GM12878 (cell line): ENCODE measurements at places on chromosomes 12 and 14. TPM values are rescaled to one million over a fixed set of nuclear protein-coding genes. Genes with fewer than 3 reads are reported as not detected.

DNA sequence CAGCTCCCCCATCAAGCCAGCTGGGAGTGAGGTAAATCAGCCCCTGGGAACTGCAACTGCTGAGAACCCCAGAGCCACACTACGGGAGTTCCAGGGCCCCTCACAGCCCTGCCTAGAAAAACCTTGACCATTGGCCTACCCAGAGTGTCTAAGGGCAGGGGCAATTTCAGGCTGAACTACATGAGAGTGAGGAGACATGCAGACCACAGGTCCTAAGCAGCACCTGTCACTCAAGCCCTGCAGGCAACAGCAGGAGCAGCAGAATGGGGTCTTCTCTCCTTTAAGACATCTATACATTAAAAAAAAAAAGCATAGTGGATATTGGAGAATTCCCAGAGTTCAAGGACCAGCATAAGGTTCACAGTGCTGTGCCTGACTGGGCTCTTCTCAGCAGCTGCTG, 4.9 kb downstream of the NCKAP5L start:
- no peak for DNase-seq

GRCh38 chr12:88153959-88154358, 11.9 kb downstream of the TMTC3 start:
- no peak for DNase-seq

The ADAM21 gene
- polyA plus RNA-seq: 0.16 and 0.33 TPM in 2 replicates

GRCh38 chr14:47186486-47186885, 488.9 kb downstream of the MDGA2 start:
- DNase-seq: no peak

- no peak for DNase-seq
Observed at GRCh38 chr14:59707778-59708561, 131.4 kb upstream of the CCDC175 start.

The B4GALNT1 gene
- 0.24 and 0.44 TPM in 2 replicates for polyA plus RNA-seq

GRCh38 chr14:68681256-68682011, 111.4 kb downstream of the ZFP36L1 start:
- no peak for DNase-seq

The C1R gene
- 0.73 and 1.6 TPM in 2 replicates for polyA plus RNA-seq

DNA sequence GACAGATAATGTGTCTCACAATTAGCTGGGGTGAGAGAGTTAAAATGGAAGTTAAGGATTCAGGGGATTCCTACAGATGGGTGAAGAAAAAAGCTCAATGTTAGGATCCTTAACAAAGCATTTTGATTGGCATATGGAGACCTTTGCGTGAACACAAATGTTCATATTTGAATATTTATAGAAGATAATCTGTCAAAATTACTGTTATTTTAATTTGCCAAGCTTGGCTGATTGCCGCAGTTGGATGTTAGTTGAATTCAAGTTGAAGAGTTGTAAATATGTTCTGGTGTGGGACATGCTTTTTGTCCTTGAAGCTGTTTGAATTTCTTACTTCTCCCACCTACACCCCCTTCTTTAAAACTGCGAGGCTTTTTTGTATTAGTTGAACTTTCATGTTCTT, 91.2 kb downstream of the FUT8 start:
- no peak for DNase-seq

The STK38L gene
- polyA plus RNA-seq: 138 and 144 TPM in 2 replicates

The TCL1B gene
- not detected in 2 replicates for polyA plus RNA-seq
